ENCODE measurements at places on chromosomes 11 and 22.

DNA sequence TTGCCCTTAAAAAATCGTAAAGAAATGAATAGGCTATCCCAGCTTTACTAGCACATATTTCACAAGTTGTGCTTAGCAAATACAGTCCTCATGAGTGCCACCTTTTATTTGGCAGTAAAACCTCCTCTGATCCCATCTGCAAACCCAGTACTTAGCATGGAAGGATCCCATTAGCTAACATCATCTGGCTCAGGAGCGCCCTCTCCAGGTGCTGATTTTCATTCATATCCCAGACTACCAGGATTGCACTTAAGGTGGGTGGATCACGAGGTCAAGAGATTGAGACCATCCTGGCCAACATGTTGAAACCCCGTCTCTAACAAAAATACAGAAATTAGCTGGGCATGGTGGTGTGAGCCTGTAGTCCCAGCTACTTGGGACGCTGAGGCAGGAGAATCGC lies 76.1 kb upstream of the PAX6 start:
- no peak for DNase-seq

DNA sequence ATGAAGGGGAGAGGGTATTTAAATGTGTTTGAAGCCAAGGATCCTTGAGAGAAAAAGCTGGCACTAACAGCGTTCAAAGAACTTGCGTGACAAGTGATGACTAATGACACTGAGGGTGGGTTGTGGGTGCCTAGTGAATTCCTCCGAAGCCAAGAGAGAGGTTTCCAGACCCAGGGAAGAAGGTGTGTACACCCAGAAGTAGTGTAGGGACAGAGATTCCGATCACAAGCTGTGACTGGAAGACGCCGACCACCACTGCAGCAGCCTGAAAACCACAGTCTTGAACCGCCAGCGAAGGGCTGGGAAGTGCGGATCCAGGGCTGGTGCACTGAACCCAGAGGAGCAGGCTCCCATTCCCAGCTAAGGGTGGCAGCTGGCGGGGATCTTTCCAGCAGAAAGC lies 9.5 kb downstream of the PPARA start:
- no peak for DNase-seq

GRCh38 chr11:3046641-3047040 lies 10.6 kb downstream of the CARS1 start:
- DNase-seq, result no peak

- DNase-seq, result no peak
Observed at GRCh38 chr22:48761546-48761945, 1066.1 kb downstream of the BRD1 start.

All from large intestine (tissue), 12 donors.